ENCODE measurements at places on chromosomes 11 and 22. TPM values are rescaled to one million over a fixed set of nuclear protein-coding genes. Genes with fewer than 3 reads are reported as not detected.

- peak; percentile 27 for DNase-seq
Observed at GRCh38 chr11:108221911-108222573, 396 bp downstream of the NPAT start.

- DNase-seq, result no peak
Observed at GRCh38 chr11:92658733-92659132, 310.7 kb upstream of the MTNR1B start.

GRCh38 chr11:69174841-69175240 lies 19.1 kb downstream of the SMIM38 start:
- DNase-seq, result no peak

- DNase-seq, result no peak
Observed at GRCh38 chr22:42624551-42625106, 9.9 kb upstream of the POLDIP3 start.

DNA sequence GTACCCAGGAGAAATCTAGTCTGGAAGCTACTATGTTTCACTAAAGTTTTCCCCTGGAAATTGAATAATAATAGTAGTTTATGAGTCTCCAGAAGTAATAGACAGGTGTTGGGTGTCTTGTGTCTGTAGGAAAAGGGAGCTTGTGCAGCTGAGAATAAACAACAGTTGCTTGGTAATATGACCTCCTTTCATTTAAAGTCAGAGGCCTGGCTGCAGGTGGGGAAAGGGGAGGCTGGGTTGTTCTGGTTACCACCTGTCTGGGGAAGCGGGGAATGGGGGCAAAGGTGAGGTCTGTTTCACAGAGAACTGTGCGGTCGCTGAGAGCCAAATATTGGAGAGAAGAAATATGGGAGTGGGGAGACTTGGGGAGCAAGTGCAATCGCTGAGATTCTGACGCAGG lies 3.3 kb upstream of the GRAMD1B start:
- no peak for DNase-seq

DNA sequence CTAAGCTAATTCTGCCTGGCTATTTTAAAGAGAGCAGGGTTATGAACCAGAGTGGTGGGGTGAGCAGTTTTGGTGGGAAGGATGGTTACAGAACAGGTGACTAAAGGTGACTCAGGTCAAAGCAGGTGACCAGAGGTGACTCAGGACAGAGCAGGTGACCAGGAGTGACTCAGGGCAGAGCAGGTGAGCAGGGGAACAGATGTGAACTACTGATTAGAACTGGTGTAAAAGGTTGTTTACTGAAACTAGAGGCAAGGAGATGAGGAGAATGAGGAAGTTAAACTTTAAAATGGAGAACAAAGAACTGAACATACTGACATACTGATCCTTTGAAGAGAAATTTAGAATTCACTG lies 15.4 kb upstream of the HYLS1 start:
- DNase-seq, result no peak

DNA sequence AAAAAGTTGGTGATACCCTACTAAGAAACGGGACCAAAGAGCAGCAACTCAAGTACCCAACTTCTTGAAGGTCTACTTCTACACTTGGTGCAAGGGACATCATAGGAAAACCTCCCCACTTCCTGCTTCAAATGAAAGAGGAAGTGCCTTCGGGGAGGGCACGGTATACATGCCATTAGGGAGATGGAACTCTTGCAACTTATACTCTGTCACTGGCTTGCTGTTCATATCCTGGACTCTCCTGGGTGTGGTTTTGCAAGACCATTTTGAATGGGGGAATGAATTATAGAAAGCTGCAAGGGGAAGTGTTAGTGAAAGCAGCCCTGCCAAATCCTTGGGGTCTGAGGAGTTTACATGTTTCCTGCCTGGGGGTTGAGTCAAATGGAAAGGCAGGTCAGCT lies 41.9 kb downstream of the CSNK2A3 start:
- DNase-seq, result no peak

DNA sequence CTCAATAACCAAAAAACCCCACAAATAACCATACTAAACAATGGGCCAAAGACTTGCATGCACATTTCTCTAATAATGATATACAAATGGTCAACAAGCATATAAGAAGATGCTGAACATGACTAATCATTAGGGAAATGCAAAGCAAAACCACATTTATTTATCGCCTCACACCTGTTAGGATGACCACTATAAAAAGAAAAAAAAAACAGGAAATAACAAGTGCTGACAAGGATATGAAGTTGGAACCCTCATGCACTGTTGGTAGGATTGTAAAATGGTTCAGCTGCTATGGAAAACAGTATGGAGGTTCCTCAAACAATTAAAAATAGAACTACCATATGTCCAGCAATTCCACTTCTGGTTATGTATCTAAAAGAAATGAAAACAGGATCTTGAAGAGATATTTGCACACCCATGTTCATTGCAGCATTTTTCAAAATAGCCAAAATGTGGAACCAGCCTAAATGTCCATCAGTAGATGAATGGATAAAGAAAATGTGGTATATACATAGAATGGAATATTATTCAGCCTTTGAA lies 66.2 kb downstream of the AMBRA1 start:
- DNase-seq, result no peak

GRCh38 chr22:46415776-46416519 lies 80.4 kb downstream of the TRMU start:
- no peak for DNase-seq

- no peak for DNase-seq
Observed at GRCh38 chr11:85749884-85750283, 61.1 kb downstream of the SYTL2 start.

DNA sequence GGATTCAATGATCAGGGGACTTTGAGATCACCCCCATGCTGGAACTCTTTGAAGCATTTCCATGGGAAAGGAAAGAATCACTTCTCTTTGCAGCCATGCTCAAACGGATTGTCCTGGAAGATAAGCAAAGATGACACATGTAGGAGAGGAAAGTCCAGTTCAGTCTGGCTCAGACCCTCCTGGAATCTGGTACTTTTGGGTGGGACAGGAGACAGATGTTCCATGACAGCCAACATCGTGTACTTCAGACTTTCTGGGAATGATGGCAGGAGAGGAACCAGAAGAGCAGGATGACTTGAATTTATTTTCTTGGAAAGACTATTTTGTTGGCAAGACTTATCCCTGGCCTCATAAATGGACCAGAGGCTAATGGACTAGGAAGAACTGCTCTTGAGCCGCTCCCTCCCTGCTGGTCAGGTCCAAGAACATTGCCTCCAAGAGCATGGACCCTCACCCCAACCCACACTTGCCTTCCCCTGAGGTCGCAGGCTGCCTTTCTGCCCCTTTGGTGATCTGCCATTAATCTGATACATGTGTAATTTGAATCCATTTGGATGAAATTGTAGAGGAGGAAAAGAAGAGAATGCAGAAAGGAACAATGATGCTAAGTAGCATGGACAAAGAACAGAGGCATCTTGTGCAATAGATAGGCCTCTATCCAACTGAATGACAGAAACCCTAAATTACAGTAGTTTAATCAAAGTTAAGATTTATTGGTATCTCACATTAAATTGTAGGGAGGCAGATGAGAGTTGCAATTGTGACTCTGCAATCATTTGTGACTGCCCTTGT lies 201.0 kb downstream of the SNX19 start:
- no peak for DNase-seq

- DNase-seq, result no peak
Observed at GRCh38 chr11:15903246-15903645, 453.1 kb downstream of the SOX6 start.

- DNase-seq, result no peak
Observed at GRCh38 chr11:120940160-120940848, 83.6 kb upstream of the TBCEL start.

- no peak for DNase-seq
Observed at GRCh38 chr22:24582056-24582814, 10.6 kb downstream of the LRRC75B start.

- no peak for DNase-seq
Observed at GRCh38 chr11:62046568-62047100, 77.2 kb upstream of the INCENP start.

DNA sequence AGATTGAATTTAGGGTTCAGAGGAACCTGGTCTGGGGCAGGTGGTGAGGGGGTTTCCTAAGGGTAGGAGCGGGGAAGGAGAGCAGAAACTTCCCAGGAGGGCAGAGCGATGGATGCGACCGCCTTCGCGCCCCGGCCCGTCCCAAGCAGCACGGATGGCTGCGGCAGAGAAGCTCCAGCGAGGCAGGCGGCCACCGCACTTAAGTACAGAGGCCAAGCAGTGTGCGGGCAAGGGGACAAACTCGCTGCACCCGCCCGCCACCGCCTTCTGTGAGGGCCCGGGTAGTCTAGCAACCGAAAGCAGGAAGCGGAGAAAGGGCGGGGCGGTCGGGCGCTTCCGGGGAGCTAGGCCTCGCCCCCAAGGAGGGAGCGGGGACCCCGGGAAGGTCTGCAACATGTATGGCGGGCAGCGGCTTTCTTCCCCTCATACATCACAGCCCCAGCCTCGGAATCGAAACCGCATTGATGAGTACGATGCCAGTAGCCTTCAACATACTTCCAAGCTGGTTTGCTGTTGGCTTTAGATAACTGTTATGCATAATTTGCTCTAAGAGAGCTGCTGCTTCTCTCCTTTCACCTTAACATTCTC lies at the start of gene AGBL2:
Gene AGBL2, minus strand, starts transcription at position 288 of the 588 bp plus-strand sequence. CDS start 719 bp downstream, outside the sequence.
- DNase-seq, result peak; percentile 46

DNA sequence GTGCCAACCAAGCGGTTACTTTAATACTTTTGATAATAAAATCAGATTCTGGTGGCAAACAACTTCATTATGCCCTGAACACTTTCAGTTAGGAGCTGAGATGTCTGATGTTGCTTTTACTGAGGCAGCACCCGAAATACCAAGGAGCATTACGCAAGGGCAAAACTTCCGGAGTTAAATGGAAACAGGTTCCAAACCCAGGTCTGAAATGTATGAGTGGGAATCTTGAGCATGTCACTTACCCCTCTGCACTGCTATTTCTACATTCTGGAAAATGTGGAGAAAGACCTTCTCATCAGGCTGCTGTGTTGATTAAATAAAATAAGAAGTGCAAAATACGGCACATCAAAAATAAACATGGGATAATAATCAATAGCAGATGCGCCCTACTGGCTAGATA lies 315.1 kb downstream of the LARGE1 start:
- no peak for DNase-seq

GRCh38 chr11:57205041-57205641 lies 23.4 kb downstream of the LRRC55 start:
- no peak for DNase-seq

GRCh38 chr11:105861225-105861624 lies 160.8 kb downstream of the MSANTD4 start:
- DNase-seq, result no peak

GRCh38 chr11:106331176-106331575 lies 253.7 kb downstream of the AASDHPPT start:
- no peak for DNase-seq

DNA sequence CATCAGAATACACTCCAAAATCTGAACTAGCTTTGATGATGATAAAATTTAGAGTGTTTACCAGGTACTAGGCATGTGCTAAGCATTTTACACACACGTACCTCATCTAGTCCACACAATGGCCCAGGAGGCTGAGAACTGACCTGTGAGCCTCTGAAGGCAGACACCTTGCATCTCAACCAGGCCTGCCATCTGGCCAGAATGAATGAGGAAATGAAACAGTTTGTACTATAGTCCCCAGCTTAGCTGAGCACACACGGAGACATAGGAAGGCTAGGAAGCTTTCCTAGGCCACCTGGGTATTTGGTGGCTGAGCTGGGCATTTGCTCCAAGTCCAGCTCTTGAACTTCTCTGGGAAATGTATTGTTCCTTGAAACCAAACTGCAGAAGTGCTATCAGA lies 6.9 kb upstream of the SHANK3 start:
- no peak for DNase-seq

DNA sequence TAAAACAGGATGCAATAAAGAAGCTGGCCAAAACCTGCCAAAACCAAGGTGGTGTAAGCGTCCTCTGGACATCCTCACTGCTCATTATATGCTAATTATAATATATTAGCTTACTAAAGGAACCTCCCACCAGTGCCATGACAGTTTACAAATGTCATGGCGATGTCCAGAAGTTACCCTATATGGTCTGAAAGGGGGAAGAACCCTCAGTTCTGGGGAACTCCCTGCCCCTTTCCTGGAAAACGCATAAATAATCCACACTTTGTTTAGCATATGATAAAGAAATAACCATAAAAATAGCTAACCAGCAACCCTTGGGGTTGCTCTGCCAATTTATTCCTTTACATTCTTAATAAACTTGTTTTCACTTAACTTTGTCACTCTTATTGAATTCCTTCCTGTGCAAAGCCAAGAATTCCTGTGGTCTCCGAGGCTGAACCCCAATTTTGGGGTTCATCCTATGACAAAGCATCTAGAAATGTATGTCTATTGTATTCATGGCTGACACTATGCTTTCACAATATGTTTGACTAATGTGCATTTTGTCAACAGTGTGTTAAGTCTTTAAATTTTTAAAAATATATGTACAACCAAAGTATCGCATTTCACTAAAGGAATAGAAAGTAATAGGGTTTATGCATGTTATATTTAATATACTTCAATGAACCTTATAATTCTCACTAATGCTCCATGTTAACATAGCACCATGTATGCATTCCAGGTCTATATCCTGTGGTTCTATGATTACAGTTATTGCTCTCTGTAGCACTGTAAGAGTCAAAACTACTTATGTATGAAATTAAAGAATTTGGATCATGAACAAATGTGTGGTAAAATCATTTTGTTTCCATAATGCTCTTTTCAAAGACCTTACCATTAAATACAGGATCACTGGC lies 25.1 kb downstream of the LGR4 start:
- no peak for DNase-seq

DNA sequence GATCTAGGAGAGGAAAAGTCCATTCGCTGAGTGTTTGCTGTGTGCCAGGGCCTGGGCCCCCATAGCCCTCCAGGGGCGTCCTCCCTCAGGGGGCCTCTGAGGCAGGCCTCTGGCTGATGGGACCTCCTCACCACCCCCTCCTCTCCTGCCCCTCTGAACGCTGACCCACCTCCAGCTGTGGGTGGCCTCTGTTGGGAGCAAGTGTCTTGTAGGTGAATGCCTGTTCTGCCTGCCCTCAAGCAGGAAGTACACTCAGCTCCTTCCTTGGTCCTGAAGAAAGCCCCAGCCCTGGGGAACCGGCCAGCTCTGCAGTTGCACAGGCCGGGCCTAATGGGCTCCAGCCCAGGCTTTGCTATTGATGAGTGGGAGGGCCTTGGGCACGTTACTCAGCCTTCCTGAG lies 3.5 kb downstream of the MYO7A start:
- no peak for DNase-seq

NTM gene
- 43.6 TPM for polyA plus RNA-seq

AGBL2 gene
- 8.9 TPM for polyA plus RNA-seq

PLET1 gene
- not detected for polyA plus RNA-seq

FAM180B gene
- 0.19 TPM for polyA plus RNA-seq

IL17REL gene
- not detected for polyA plus RNA-seq

CBLIF gene
- polyA plus RNA-seq, result not detected

HSPB2 gene
- polyA plus RNA-seq, result 1.6 TPM

LARGE2 gene
- 15.6 TPM for polyA plus RNA-seq

PKDREJ gene
- polyA plus RNA-seq, result 0.28 TPM

CFAP300 gene
- 5.3 TPM for polyA plus RNA-seq

ABCC8 gene
- 0.83 TPM for polyA plus RNA-seq

All from right renal cortex interstitium (tissue), 3 donors.